ENCODE measurements at places on chromosomes 1 and 21.

GRCh38 chr1:155126556-155127104 lies 1.0 kb upstream of the EFNA1 start:
- DNase-seq, result no peak

DNA sequence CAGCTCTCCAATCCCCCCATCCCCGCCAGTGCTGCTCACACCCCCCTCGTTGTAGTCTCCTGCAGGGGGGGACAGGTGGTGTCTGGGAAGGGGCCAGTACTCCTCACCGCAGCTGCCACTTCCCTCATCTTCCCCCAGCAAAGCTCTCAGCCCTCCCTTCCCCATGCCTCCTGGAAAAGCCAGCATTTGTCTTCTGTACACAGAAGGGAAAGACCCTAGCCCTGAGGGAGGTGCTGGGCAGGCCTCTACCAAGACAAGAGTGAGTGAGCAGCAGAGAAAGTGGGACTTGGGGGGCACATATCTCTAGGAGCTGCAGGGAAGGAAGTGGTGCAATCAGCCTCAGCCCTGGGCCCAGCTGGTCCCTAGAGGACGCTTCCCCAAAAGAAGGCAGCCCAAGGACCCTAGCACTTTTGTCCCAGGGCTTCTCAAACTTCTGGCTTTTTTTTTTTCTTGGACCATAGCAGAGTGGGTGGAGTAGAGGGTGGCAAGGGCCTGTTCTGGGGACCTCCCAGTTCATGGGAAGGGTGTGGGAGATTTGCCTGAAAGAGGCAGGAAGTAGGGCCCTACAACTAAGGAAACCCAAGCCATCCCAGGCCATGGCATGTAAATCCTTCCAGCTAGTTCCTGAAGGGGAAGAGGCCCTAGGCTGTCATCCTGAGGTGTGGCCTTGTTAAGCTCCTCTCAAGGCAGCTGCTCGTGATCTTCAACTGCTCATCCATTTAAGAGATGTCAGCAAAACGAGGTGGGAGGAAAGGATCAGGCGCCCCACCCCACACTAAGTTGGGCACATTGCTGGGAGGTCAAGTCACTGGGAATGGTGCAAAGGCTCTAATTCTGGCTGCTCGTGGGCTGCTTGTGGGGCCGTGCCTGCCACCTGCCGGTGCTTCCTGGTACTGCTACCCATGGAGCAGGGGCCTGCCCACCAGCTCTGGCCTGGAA lies 12.6 kb downstream of the ZC3H12A start:
- peak; percentile 55 for DNase-seq

DNA sequence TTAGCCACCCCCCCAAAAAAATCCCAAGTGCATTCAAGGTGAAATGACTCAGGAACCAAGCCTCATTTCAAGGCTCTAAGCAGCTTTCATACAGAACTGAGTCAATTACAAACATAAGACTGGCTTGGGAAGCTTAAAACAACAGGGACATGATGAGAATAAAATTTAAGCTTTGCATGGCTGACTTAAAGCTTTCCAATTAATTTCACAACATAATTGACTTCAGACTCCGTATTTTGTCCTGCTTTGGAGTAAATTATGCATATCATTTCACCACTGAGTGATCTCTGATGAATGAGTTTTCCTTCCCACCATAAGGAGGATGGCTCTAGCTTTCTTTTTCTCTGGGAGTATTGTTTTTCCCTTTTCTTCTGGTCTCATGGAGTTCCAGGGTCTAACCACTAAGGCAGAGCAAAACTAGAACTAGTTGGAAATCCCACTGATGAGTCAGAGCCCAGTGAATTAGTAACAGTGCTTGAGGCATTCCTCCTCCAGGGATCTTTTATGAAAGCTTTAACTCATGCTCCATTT lies 72.8 kb downstream of the XCL2 start:
- DNase-seq, result peak; percentile 76

GRCh38 chr1:234921266-234922062 lies 207.2 kb downstream of the TOMM20 start:
- DNase-seq, result no peak

DNA sequence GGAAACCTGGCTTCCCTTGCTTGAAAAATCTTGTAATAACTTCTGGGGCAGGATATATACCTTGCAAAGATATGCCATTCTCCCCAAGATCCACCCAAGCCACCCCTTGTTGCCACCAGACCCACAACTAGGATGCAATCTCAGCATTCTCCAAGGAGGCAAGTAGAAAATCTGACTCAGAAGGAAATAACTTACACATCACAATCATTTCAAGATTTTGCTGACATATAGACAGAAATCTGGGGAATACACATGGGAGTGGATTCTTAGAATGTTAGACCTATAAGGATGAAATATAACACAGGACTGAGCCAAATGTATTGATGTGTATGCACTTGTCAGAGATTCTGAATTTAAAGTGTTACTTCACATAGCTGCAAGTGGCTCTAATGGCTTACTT lies 14.8 kb upstream of the ZDHHC18 start:
- no peak for DNase-seq

Data from fibroblast of the conjunctiva (primary cell).